ENCODE measurements at places on chromosomes 3 and 15.

DNA sequence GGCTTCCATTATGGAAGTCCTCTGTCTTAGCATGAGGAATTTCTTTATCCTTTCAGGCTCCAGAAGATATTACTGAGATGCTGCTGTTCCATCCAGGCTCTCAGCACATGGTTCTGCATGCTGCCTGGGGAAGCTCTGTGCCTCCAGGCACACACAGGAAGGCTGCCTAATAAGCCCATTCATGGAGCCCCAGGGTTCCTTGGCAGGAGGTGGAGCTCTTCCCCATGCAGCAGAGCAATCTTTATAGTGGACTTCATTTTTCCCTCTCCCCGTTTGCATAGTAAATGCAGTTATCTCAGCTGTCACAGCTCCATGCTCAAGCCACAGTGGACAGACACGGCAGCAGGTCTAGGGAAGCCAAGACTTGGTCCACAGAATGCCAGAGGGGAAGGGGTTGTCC, 57.6 kb downstream of the BOC start:
- peaks cover 10% of the 10 kb centered on the region for H3K4me1 ChIP-seq
- no peak overlapping the region for H3K27ac ChIP-seq
- no peaks in the 10 kb centered on the region for H3K36me3 ChIP-seq

DNA sequence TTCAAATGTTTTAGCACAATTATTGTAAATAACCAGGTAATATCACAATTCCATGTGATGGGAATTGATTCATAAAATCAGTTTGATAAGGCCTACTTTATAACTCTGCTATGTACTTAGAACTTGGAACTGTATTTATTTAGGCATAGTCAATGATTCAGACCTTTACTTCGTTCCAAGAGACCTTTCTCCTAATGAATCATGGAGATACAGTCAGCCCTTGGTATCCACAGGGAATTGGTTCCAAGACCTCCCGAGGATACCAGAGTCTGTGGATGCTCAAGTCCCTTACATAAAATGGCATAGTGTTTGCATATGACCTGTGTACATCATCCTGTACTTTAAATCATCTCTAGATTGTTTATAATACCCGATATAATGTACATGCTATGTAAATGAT, 60.8 kb upstream of the UMPS start:
- DNase-seq = no peak
- no peaks in the 10 kb centered on the region for H3K27me3 ChIP-seq
- H3K27ac ChIP-seq = no peak overlapping the region
- peaks cover 3% of the 10 kb centered on the region for H3K36me3 ChIP-seq
- H3K4me3 ChIP-seq = no peak overlapping the region
- peaks cover 3% of the 10 kb centered on the region for H3K4me1 ChIP-seq

GRCh38 chr15:31352339-31352751, 25.7 kb downstream of the KLF13 start:
- peaks cover 25% of the 10 kb centered on the region for H3K4me1 ChIP-seq
- no peaks in the 10 kb centered on the region for H3K27me3 ChIP-seq
- H3K27ac ChIP-seq = no peak overlapping the region
- H3K36me3 ChIP-seq = no peaks in the 10 kb centered on the region
- no peak overlapping the region for H3K4me3 ChIP-seq
- no peak for DNase-seq

DNA sequence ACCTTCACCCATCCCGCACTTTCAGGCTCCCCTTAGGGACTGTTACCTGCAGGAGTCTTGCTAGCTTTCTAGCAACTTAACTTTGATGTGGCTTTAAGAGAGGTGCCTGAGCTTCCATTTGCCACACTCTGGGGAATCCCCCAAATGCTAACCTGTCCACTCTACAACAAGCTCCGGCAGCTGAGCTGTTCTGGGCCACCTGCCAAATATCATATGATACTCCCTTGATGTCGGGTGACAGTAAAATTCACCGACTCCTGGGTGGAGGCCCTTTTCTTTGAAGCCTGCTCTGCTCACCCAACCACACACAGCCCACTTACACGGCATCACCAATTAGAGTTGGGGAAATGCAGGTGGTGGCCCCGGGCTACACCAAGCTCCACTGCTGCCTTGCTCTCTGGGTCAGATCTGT, 38.0 kb upstream of the XCR1 start:
- H3K4me3 ChIP-seq = no peak overlapping the region
- no peak overlapping the region for H3K27ac ChIP-seq
- H3K27me3 ChIP-seq = peaks cover 30% of the 10 kb centered on the region
- no peaks in the 10 kb centered on the region for H3K4me1 ChIP-seq

- H3K27ac ChIP-seq = no peak overlapping the region
- peak; percentile 15 for DNase-seq
- no peaks in the 10 kb centered on the region for H3K36me3 ChIP-seq
- no peaks in the 10 kb centered on the region for H3K27me3 ChIP-seq
- no peak overlapping the region for H3K4me3 ChIP-seq
- peaks cover 4% of the 10 kb centered on the region for H3K4me1 ChIP-seq
These were observed 27.2 kb upstream of the TNFSF10 start for GRCh38 chr3:172550347-172550943.

- no peak overlapping the region for H3K4me3 ChIP-seq
- no peak for DNase-seq
- H3K36me3 ChIP-seq = no peaks in the 10 kb centered on the region
- peaks cover 2% of the 10 kb centered on the region for H3K27me3 ChIP-seq
- H3K4me1 ChIP-seq = no peaks in the 10 kb centered on the region
- no peak overlapping the region for H3K27ac ChIP-seq
These were observed 523.6 kb downstream of the OCA2 start for GRCh38 chr15:27575521-27575920.

DNA sequence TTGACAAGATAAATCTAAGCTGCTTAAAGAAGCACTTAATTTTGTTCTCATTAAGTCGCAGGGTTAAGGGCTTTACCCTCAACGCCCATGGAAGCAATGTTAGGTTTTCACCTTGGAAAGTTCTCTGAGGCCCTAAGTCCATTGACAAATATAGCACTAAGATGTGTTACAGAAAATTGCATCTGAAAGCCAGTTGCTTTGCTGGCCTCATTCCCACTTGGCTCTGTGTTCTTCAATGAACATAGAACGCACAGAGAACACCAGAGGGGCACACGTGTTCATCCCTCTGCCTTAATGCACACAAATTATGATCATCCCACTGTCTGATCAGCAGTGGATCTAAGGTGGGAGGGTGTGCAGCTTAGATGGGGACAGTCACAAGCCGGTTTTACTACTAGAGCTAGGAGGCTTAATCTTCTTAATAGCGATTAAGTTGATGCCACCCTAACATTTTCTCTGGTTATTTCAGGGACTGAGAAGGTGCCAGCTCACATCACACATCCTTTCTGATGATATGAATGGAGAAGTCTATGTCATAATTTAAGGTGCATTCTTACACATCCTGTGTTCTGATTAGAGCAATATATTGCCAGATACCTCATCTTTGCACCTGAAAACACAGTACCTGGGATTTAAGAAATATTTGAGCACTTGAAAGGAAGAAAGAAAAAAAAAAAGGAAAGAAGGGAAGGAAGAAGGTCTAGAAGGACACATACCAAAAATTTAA, 224.4 kb upstream of the ICE2 start:
- no peaks in the 10 kb centered on the region for H3K36me3 ChIP-seq
- no peaks in the 10 kb centered on the region for H3K4me1 ChIP-seq
- no peak overlapping the region for H3K27ac ChIP-seq
- DNase-seq = no peak
